ENCODE measurements at places on chromosomes 12 and 14.
A peak's percentile ranks its signal among the peaks of the same experiment; 100 is the strongest.

GRCh38 chr12:80282761-80283160 is 161.3 kb upstream of the PTPRQ start:
- no peak for DNase-seq

DNA sequence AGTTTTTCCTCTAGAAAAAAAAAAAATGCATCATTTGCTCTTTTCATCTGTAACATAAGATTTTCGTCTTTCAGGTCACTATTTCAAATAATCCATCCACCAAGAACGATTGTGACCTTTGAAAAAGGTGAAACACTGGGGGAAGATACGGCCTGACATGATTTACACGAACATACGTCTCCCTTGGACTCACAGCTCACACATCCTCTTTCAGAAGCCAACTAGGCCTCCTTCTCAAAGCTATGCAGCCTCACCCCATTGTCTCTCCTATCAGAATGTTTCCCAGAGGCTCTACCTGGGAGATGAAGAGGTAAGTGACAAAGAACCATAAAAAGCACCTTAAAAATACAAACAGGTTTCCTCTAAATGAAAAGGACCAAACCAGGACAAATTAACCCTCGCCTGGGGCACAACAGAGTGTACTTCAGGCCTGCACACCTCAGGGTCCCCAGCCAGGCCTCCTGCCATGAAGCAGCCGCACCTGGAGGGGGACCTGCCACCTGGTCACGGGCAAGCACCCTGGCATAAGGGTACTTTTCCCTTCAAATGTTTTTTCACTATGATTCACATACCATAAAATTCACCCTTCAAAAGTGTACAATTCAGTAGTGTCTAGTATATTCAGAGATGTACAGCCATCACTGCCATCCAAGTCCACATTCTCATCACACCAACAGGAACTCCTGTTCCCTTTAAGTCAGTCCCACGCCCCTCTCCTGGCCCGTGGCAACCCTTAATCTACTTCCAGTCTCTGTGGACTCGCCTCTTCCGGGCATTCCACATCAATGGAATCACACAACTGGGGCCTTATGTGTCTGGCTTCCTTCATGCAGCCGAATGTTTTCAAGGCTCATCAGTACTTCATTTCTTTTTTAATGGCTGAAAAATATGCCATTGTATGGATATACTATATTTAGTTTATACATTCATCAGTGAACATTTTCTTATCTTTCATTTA is 5.4 kb downstream of the SLC15A4 start:
- DNase-seq: peak; percentile 55

DNA sequence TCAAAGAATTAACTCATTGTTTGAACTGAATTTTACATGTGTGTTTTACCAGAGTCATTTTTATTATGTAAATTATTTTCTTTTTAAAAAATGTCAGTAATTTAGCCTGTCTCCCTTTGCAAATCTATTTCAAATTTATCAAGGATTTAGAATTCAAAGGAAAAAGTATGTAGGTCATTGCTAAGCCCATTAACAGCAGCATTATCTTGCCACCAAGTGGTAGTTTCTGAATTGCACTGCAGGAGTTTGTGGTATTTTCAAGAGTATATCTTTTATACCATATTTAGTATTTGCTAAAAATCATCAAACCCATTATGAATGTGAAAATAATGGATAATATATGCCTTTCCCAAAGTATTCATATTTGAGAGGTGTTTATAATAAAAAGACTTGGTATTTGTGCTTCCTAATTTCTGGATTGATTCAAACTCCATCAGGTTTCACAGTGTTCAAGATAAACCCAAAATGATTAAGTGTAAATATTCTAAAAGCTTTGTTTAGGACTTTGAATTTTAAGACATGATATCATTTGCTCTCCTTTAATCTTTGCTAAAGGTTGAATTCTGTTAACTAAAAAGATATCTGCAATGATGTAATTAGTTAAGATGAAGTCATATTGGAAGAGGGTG is 711.4 kb downstream of the FSCB start:
- no peak for DNase-seq

DNA sequence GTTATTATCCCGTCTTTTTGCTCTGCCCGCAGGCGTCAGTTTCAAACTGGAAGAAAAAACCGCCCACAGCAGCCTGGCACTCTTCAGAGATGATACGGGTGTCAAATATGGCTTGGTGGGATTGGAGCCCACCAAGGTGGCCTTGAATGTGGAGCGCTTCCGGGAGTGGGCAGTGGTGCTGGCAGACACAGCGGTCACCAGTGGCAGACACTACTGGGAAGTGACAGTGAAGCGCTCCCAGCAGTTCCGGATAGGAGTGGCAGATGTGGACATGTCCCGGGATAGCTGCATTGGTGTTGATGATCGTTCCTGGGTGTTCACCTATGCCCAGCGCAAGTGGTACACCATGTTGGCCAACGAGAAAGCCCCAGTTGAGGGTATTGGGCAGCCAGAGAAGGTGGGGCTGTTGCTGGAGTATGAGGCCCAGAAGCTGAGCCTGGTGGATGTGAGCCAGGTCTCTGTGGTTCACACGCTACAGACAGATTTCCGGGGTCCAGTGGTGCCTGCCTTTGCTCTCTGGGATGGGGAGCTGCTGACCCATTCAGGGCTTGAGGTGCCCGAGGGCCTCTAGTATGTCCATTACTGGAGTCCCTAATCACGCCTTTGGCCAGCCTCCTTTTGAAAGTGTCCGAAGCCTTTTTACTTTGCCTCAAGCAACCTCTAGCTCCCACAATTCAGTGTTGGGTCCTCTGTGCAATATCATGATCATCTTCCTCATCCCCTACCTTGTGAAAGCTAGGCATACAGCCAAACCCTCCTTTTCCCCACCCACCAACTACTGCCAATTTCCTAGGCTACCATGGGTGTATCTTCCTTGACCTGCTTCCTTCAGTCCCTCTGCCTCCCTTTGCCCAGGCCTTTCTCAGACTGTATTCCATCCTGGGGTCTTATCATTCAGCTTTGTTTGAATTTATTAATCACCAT is 891 bp downstream of the SPRYD4 start:
- no peak for DNase-seq

- DNase-seq: no peak
Measured at GRCh38 chr14:32847867-32848266, 90.8 kb upstream of the NPAS3 start.

DNA sequence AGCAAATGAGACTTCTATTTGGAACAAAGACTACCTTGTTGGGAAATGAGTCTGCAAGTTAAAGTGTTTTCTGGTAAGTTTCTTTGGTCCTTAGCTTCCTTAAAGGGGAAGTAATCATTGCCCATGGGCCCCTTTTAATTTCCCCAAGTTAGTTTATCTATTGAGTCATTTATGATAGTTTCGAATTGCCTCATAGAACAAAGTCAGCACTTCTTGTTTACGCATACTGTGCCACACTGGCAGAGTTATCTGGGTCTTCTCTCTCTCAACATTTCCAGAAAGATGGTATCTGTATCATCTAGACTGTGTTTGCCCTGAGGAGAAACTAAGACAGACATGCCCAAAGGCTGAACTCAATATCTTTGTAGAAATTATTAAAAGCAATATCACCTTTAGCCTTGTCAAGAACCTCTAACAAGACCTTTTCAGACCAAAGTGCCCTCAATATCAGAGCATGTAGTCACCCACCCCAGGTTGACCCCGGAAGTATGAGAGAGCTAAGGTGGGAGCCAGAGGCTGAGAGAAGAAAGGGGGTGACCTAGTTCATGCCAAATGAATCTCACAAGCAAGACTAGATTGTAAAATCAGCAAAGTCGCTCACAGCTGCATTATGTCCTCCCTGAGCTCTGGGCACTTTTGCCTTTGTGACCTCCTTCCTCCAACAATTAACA is 40.0 kb downstream of the GPR65 start:
- DNase-seq: no peak

GRCh38 chr14:104104076-104104901 is 18.8 kb downstream of the ASPG start:
- no peak for DNase-seq

GRCh38 chr12:81330480-81330879 is 252.6 kb downstream of the ACSS3 start:
- no peak for DNase-seq

DNA sequence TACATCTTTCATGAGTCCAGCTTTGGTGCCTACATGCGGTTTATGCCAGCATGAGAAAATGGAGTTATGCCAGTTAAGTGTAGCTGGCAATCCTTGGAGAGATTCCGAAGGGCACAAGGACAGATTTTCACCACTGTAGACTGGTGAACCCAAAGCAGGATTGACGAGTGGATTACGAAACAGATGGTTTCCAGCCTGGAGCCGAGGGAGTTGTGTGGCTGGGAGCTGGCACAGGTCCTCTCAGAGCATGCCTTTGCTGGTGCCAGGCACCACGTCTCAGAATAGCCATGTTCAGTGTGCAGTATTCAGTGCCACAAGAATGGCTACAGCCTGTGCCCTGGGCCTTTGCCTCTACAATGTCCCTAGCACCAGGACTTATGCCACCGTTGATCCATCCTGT is 13.2 kb downstream of the KCNH3 start:
- DNase-seq: no peak

GRCh38 chr14:65789363-65789762 is 376.8 kb downstream of the FUT8 start:
- DNase-seq: no peak

DNA sequence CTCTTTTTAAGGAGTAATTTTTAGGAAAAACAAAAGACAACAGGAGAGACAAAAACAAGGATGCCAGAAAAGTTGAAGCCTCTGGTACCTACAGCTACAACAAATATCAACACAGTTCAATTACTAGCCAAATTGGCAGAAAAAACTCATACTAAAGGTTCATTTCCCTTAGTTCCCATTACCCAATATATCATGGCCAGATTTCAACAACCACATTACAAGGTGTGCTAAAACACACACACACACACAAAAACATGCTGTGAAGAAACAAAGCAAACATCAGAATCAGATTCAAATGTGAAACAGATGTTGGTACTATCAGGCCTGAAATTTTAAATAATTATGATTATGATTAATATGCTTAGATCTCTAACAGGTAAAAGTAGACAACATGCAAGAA is 272.7 kb upstream of the CLEC14A start:
- no peak for DNase-seq

- DNase-seq: no peak
Measured at GRCh38 chr14:78010688-78011087, 159.5 kb upstream of the NRXN3 start.

- no peak for DNase-seq
Measured at GRCh38 chr12:90908465-90908864, 46.5 kb downstream of the CCER1 start.

DNA sequence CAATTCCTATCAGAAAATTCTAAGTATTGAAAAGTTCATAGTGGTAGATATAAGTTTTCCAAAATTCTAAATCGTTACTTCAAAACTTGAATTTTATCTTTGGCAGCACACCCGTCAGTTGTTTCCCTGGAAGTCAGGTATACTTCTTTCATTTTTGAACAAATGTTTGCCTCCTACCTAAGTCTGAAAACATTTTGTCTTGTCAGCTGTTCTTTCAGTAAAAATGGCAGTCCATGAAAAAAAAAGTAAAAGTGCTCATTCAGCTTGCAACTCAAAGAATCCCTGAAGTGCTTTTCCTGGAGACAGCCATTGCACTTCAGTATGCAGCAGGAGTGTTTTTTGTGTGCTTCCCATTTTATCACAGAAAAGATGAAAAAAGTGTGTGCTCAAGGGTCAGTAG is 130.1 kb upstream of the NEDD1 start:
- no peak for DNase-seq

- no peak for DNase-seq
Measured at GRCh38 chr14:104756477-104757237, 3.7 kb downstream of the SIVA1 start.

DNA sequence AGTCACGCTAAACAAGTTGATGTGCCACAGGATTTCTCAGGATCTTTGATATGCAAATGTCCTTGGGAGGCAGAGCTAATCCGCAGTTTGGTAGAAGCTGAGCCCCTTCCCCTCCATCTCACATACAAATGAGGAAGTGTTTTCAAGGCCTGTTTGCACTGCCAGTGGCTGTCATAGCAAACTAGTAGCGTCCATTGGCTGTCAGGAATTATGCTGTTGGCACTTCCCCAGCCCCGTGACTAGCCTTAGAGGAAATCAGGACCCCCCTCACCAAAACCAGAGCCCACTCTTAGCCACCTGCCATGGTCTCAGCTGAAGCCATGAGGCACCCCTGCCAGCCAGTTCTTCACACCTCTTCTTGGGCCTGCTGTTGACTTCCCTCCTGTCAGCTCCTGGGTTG is 253.9 kb downstream of the CACNA1C start:
- DNase-seq: no peak

DNA sequence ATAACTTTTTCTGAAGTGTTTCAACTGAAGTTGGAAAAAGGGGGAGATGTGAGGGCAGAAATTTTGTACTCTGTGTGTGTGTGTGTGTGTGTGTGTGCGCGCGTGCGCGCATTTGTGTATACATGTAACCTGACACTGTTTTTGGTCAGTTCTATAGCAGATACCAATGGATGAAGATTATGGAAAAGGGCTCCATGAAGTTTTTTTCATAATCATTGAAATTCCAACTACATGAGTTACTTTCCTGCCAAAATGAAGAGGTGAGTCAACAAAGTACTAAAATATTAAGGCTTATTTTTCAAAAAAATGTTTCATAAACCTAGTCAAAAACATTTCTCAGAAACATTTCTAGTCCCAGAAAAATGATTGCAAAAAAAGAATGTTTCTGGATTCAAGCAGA is 25.7 kb upstream of the CERS5 start:
- DNase-seq: no peak

DNA sequence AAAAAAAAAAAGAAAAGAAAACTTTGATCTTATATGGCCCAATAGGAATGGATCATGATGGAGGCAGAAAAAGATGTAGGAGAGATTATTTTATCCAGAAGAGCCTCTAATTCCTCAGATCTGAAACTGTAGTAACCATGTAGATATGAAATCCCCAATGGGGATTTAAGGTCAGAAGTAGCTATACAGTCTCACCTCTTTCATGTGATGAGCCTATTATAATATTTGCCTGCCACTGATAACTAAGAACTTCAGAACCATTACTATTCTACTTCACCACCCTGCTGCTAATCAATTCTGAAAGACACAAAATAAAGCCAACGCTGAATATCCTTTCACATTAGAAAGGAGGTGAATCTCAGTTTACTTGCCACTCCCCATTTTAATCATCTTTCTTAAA is 29.3 kb downstream of the BAZ1A start:
- no peak for DNase-seq

DNA sequence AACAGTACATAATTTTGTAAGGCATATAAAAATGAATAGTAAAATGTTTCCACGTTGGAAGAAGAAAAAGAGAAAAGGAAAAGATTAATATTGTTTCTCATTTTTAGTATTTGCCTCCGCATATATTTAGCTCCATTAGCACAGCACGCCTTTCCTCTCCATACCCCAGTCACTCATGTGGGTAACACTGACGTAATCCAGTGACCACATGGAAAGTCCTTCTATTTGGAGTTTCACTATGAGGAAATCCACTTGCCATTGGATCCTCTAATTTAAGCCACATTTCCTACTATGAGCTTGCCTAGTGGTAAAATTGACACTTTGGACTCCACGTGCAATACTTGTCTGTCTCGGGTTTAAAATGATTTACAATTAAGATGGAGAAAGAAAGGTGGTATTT is 5.7 kb upstream of the SLCO1A2 start:
- DNase-seq: no peak
